ENCODE measurements at places on chromosomes 4 and X. TPM values are rescaled to one million over a fixed set of nuclear protein-coding genes. Genes with fewer than 3 reads are reported as not detected.

Gene SLC6A8
- total RNA-seq: 2.0 TPM

Gene POLA1
- total RNA-seq: 23.0 TPM

Gene CABS1
- not detected for total RNA-seq

Gene C4orf51
- total RNA-seq: not detected

Gene FRMPD4
- under 0.01 TPM for total RNA-seq

Gene TCEAL8
- 72.3 TPM for total RNA-seq

Gene SERTM2
- total RNA-seq: not detected

Gene FRMD7
- not detected for total RNA-seq

Gene NAP1L3
- total RNA-seq: not detected

Gene RIBC1
- 0.33 TPM for total RNA-seq

Gene TRAPPC2
- 12.5 TPM for total RNA-seq

Gene CYTL1
- total RNA-seq: 121 TPM

Gene CCKAR
- not detected for total RNA-seq

Measured in mammary microvascular endothelial cell (primary cell).